ENCODE measurements at places on chromosomes 3 and 15. TPM values are rescaled to one million over a fixed set of nuclear protein-coding genes. Genes with fewer than 3 reads are reported as not detected.

Gene C15orf61
- 3.4 TPM for polyA plus RNA-seq

DNA sequence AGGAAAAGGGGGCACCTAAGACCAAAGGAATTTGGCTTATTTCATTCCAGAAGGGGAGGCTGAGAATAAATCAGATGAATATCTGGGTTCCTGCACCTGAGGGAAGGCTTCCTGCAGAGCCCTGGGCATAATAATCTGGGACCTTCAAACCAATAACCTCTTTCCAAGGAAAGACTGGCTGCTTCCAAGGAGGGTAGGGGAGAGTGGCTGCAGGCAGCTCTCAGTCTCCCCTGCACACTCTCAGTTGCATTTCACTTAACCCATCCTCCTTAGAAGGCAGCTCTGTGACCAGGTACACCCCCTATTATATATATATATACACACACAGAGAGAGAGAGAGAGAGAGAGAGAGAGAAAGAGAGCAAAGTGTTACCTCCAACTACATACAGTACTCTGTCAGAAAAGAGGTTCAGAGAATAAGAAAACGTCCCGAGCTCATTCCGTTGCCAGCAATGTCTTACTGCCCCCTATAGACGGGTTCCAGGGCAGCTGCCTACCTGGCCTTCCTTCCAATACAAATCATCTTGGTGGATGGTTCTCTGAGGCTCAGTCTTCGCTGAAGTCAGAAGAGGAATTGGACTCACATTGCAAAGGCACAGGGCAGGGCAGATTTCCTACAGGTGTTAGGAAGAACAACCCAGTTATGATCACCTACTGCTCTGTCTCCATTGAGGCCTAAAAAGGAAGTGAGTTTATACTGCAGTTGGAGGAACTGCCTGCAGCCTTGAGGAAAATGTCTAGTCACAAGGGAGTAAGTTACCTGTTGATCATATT is 26.1 kb downstream of the CAPN3 start:
- peak; percentile 9 for DNase-seq

Gene DNASE1L3
- polyA plus RNA-seq = 0.80 TPM

DNA sequence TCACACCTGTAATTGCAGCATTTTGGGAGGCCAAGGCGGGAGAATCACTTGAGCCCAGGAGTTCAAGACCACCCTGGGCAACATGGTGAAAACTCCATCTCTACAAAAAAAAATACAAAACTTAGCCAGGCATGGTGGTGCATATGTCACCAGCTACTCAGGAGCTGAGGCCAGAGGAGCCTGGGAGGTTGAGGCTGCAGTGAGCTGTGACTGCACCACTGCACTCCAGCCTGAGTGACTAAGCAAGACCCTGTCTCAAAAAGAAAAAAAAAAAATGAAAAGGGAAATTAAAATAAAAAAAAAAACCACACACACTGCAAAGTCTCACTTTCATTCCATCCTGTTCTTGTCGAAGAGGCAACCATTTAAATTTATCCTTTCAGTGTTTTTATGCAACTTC is 100.8 kb upstream of the PIAS1 start:
- DNase-seq = no peak

DNA sequence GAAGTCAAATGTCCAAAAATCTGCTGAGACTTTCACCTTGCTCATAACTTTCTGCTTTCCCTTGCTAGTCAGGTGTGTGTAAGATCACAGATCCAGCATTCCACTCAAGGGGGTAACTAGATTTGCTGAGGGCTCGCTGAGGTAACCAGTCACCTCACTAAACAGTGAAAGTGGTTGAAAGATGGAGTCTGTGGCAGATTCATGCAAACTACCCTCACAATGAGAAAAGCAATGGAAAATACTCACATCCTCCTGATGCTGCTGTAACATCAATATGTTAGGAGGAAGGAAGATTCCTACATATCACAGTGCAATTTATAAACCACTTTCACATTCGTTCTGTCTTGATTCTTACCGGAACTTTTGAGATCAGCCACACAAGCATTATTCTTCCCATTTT is 174.3 kb upstream of the BCL6 start:
- DNase-seq = no peak

DNA sequence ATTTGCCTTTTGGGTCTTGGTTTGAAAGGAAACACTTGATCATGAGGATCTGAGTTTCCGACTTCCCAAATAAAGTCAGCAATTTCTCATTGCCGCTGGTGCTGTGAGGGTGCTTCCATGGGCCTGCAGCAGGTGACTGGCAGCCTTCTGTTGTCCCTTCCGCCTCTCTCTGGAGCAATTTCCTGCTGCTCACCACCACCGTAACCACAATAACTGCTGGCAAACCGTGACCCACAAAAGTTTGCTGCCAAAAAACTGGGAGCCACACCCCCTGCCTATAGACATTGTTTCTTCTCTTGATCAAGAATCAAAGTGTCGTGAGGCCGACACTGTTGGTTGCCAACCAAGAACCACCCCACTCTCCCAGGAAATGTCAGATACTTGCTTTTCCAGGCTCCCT is 164.0 kb downstream of the NR2F2 start:
- no peak for DNase-seq

Gene PAK6
- 8.8 TPM for polyA plus RNA-seq

- DNase-seq = peak; percentile 1
Measured at GRCh38 chr15:44427756-44428724, 611 bp downstream of the CTDSPL2 start.

Gene POTEB
- polyA plus RNA-seq = not detected

Gene NUP210
- polyA plus RNA-seq = 24.7 TPM

- peak; percentile 99 for DNase-seq
Measured at GRCh38 chr3:140941434-140942220, at the start of gene SLC25A36. TSS of gene SLC25A36 (plus strand) at chr3:140941836. CDS start at chr3:140942055, 219 bp downstream.

Gene XIRP1
- polyA plus RNA-seq = not detected

DNA sequence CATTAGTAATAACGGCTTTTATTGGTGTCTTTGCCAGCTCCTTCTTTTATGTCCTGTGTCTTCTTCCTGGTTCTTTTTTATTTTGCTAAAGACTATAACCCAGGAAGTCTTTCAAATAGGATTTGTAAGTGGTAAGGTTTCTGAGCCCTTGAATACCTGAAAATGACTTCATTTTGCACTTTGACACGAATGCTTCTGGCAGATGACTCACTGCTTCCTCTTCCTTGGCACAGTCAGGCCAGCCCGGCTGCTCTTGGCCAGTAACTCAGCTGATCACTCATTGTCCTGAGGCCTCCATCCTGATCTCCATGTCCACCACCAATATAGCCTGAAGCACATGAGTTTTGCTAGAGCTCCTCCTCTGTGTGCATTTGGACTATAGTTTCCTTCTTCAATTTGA is 48.7 kb upstream of the NR2E3 start:
- no peak for DNase-seq

GRCh38 chr15:26028086-26028740 is 165.1 kb upstream of the ATP10A start:
- peak; percentile 21 for DNase-seq

Gene FBXW12
- polyA plus RNA-seq = not detected

Gene FEZF2
- 4.6 TPM for polyA plus RNA-seq

GRCh38 chr3:183288117-183288516 is 35.1 kb downstream of the B3GNT5 start:
- no peak for DNase-seq

- DNase-seq = peak; percentile 29
Measured at GRCh38 chr3:35723480-35724097, 84.3 kb downstream of the ARPP21 start.

Gene GPR62
- polyA plus RNA-seq = 8.9 TPM

- no peak for DNase-seq
Measured at GRCh38 chr3:48555231-48555948, 1.2 kb downstream of the PFKFB4 start.

GRCh38 chr3:167030082-167030725 is 349.9 kb downstream of the ZBBX start:
- peak; percentile 11 for DNase-seq

GRCh38 chr3:112149136-112149535 is 16.1 kb upstream of the GCSAM start:
- DNase-seq = no peak

Gene MAP2K5
- 18.3 TPM for polyA plus RNA-seq

DNA sequence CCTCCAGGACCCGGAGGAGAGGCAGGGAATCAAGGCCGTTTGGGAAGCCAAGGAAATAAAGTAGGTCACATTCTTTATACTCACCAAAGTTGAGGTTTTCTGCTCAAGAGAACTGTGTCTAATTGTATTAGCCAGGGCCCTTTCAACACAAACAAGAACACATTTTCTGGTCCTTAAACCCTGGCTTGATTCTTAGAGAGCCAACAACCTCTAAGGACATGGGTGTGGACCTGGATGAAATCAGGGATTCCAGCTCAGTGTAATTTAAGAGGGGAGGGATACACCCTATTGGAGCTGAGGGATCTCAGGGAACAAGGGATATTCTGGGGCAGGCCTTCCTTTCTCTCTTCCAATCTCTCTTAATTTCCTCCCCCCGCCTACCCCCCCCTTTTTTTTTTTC is 104.8 kb downstream of the COL6A6 start:
- DNase-seq = no peak

DNA sequence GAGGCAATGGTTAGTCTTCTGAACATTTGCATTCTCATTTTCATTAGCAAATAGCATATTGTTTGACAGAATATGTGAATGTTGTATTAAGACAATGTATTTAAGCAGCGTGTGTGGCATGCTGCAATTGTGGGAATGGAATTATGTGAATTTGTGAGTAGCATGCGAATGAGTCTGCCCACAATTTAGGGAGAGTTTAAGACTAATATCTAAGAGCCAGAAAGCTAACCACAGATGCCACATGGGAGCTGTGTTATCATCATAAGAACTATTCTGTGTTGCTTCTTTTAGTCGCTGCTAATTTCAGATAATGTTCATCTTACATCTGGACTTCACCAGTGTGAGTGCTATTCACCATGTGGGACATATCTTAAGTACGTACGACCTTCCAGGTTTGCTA is 494.5 kb downstream of the RBMS3 start:
- no peak for DNase-seq

DNA sequence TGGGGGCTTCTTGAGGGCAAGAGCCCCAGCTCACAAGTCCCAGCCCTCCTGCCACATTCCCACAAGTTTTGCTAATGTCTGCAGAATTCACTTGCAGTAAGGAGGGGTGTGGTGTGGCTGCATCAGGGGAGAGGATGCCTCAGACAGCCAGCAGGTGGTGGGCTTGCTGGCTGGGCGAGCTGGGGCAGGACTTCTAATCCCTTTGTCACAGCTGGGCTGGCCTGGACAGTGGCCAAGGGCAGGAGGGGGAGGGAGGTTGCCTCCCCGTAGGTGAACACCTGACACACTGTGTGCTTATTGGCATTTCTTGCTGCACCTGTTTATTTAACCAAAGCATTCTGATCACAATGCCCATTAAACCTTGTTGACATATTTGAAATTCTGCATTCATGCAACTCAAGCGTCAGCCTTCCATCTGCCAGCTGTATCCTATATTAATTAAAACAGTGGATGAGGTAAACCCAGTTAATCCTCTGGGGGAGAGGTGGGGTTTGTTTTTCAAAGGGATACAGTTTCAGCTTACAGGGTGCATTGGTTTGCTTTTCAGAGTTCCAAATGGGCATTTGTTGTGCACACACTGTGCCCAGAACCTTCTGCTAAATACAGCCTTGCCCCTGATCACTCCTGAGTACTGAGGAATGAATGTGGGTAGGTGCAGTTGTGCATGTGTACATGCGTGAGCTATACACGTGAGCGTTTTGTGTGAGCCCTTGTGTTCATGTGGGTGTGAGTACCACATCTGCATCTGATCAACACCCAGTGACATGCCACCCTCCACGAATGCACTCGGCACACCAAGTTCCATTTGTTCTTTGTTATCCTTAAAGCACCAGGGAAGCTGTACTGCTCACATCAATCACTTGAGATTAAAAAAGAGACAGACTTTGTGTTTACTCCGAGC is 268.7 kb downstream of the XXYLT1 start:
- peak; percentile 48 for DNase-seq

- no peak for DNase-seq
Measured at GRCh38 chr3:173402656-173403055, 5.1 kb downstream of the NLGN1 start.

GRCh38 chr3:55877703-55878102 is 390.6 kb upstream of the WNT5A start:
- DNase-seq = no peak

DNA sequence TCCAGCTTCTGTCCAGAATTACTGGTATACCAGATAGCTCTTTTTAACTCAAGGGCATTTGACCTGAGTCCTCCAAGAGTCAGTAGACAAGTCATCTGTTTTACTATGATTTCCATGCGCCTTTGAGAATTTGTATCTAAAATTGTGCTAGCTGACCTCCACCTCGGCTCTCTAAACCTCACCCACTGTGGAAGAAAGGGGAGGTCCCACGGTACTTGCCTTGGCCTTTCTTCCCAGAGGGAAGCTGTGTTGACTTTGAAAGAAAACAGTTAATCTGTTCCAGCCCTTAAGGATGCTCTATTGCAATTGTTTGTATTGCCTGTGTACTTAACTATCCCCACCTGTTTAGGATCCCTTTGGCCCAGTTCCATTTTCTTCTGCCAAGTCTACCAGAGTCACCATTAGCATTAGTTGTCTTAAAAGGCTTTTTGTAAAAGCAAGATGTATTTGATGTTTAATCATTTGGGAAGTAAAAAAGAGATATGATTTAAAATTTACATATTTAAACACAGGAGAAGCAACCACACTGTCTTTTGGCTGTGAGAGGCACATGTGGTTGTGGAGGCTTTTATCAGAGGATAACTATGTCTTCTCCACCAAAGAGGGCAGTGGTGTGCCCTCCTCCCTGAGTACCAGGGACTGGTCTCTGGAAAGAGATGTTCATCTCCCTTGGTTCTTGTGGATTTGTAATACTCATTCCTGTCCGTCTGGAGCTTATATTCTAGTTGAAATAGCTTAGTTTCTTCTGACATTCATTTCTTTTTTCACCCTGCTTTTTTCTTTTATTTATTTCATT is 88.8 kb downstream of the CRTC3 start:
- no peak for DNase-seq

- no peak for DNase-seq
Measured at GRCh38 chr3:136979204-136979603, 21.4 kb downstream of the IL20RB start.

DNA sequence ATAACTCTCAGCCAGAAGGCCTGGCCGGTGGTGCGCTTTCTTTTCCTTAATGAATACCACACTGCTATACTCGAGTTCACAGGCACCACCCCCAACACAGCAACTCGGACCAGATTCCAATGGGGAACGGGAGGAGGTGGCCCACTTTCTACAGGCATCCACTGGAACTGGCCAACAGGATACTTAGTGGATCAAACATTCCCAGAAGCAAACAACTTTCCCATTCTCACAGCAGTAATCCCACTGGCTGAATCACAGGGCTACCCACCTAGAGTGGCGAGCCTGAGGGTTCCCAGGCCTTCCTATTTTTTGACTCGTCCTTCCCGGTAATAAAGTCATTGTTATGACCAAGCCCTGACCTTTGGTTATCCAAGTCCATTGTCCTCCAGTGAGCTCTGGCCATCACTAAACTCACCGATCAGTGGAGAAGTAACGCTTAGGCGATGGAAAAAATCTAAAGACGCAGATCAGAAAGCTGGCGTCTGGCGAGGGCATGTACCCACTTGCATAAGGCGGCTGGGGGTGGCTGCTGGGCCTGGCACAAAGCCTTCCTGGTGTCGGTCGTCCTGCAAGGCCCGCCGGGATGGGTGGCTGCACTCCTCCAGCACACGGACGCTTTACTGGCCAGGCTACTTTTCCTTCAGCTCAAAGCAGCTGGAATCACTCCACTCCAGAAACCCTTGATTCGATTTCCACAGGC is 1.2 kb downstream of the EOGT start:
- DNase-seq = no peak

Measured in brain (organoid and tissue), 16 donors.